ENCODE measurements at places on chromosomes 16 and 17. TPM values are rescaled to one million over a fixed set of nuclear protein-coding genes. Genes with fewer than 3 reads are reported as not detected.

Gene TERB1
- 0.08 TPM for total RNA-seq

Gene SEC14L5
- total RNA-seq: 1.2 TPM

Gene SULT1A4
- total RNA-seq: 1.3 TPM

Gene ARHGAP44
- total RNA-seq: 2.3 TPM

Gene ZNF213
- 6.9 TPM for total RNA-seq

All from fibroblast of the aortic adventitia (primary cell).